ENCODE measurements at places on chromosomes 3 and 15. TPM values are rescaled to one million over a fixed set of nuclear protein-coding genes. Genes with fewer than 3 reads are reported as not detected.

Gene IL17RE
- 2.1 TPM for total RNA-seq

Gene WNT5A
- 1.3 TPM for total RNA-seq

Gene CLDN18
- total RNA-seq = not detected

Gene UPK1B
- total RNA-seq = 0.33 TPM

Gene MESP2
- not detected for total RNA-seq

Gene PLSCR4
- 1.1 TPM for total RNA-seq

Data from H9 (cell line).